ENCODE measurements at places on chromosomes 3 and 15.
A peak's percentile ranks its signal among the peaks of the same experiment; 100 is the strongest.

DNA sequence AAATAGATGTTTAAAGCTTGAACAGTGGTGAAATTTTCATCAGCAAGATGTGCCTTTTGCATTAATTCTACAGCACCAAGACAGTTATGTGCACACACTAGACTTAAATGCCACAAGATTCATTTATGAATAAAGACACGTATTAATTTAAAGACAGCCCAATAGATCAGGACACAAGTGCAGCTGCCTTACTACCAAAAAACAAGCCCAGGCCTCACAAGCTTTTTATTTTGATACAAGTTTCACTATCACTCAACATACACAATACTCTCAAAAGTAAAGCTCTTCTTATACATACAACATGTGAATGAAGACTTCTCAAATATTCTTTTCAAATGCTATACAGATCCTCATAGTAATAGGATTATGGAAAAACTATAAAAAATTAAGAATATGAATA, 2.4 kb downstream of the ACAP2 start:
- peaks cover 5% of the 10 kb centered on the region for H3K4me1 ChIP-seq
- no peak overlapping the region for H3K4me3 ChIP-seq
- no peaks in the 10 kb centered on the region for H3K36me3 ChIP-seq
- no peak overlapping the region for H3K27ac ChIP-seq
- H3K27me3 ChIP-seq: no peaks in the 10 kb centered on the region

GRCh38 chr15:39663704-39664250, 82.9 kb downstream of the THBS1 start:
- no peak overlapping the region for H3K4me3 ChIP-seq
- H3K27ac ChIP-seq: no peak overlapping the region
- H3K4me1 ChIP-seq: peaks cover 29% of the 10 kb centered on the region
- no peaks in the 10 kb centered on the region for H3K36me3 ChIP-seq
- no peak for DNase-seq
- no peaks in the 10 kb centered on the region for H3K27me3 ChIP-seq

DNA sequence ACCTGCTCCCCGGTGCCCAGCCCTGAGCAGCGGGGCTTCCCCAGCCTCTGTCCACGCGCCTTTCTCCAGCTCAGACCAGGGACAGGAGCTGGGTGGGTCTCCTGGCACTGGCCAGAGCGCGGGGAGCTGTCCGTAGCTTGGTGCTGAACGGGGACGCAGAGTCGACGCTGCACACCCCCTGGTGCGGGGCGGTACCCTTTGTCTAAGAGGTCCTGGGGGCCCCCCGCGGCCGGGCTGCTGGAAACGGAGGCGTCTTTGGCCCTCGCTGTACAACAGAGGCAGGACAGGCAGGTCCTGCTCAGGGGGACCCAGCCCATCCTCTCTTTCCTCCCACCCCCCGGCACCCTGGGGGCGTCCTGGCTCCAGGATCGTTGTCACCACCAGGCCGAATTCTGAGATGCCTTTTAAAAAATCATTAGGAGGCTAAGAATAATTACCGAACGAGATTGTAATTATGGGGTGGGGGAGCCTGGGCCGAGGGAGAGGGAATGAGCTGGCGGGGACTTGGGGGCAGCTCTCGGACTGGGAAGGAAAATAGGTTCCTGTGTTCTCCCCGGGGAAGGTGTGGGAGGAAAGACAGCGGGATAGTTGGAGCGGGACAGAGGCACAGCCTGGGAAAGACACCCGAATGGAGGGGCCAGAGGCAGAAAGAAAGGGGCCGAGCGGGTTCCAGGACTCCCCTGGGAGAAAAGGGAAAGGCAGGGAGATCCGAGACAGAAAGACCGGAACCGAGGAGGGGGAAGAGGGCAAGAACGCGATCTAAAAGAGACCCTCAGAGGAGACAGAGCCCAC, 4.1 kb upstream of the SKOR1 start:
- H3K27me3 ChIP-seq: peaks cover 63% of the 10 kb centered on the region
- H3K4me1 ChIP-seq: peaks cover 5% of the 10 kb centered on the region
- H3K27ac ChIP-seq: no peak overlapping the region
- no peak for DNase-seq

DNA sequence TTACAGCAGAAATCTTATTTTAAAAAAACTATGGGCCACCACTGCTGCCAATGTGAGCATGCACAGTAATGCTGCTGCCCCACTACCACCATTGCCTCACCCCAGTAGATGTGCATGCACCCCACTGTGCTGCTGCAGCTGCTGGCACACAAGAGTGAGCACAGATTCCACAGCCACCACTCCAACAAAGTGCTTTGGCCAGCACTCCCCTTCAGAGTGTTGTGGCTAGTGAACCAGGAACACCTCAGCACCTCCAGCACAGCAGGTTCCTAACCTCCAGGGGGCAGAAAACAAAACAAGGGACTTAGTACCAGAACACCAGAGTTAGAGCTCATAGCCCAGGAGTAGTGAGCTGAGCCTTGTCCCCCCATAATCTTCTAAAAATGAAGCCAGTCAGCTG, 629.6 kb downstream of the PYDC2 start:
- no peaks in the 10 kb centered on the region for H3K36me3 ChIP-seq
- no peak for DNase-seq

GRCh38 chr3:58659051-58659675, 7.4 kb downstream of the FAM3D start:
- H3K36me3 ChIP-seq: no peaks in the 10 kb centered on the region
- H3K4me1 ChIP-seq: no peaks in the 10 kb centered on the region
- no peak for DNase-seq
- peaks cover 1% of the 10 kb centered on the region for H3K27me3 ChIP-seq
- H3K27ac ChIP-seq: no peak overlapping the region

DNA sequence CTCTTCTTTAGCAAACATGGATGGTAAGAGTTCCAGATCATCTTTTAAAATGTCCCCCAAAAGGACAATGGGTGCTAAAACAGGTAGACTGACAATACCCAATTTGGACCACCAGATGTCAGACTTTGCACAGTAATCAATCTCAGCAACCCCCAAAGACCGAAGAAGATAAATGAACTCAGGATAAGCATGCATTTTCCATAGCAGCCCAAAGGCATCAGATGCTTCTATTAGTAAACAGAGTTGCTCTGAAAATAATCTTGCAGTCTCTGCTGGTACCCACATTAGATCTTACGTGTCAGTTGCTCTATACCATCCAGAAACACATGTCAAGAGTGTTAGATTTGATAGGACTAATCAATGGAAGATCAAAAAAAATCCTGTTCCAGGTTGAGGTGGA, 20.6 kb downstream of the MYH15 start:
- DNase-seq: peak; percentile 64
- peaks cover 2% of the 10 kb centered on the region for H3K36me3 ChIP-seq
- no peaks in the 10 kb centered on the region for H3K27me3 ChIP-seq
- H3K4me3 ChIP-seq: no peak overlapping the region
- H3K27ac ChIP-seq: no peak overlapping the region

GRCh38 chr15:68897016-68897415, 33.3 kb upstream of the SPESP1 start:
- no peak for DNase-seq
- H3K27me3 ChIP-seq: peaks cover 3% of the 10 kb centered on the region
- no peaks in the 10 kb centered on the region for H3K36me3 ChIP-seq
- H3K27ac ChIP-seq: no peak overlapping the region
- H3K4me1 ChIP-seq: no peaks in the 10 kb centered on the region

DNA sequence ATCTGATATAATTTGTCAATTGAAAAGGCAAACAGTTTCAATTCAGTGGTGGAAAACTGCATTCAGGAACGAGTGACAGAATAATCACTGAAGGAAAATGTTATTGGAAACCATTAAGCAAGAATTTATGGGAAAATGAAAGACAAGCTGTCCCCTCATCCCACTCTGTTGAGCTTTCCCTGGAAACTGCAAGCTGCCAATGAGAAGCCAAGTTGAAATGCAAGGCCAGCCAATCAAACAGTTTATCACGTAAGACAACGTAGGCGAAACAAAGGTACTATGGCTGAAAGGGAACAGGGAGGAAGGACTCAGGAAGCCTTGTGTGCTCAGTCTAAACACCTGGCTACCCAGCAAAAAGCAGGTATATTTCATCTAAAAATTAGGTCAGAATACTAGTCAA, 187.9 kb upstream of the ATP10A start:
- H3K4me1 ChIP-seq: no peaks in the 10 kb centered on the region
- H3K36me3 ChIP-seq: no peaks in the 10 kb centered on the region
- no peak overlapping the region for H3K27ac ChIP-seq
- no peak overlapping the region for H3K4me3 ChIP-seq
- no peak for DNase-seq

- no peak for DNase-seq
- no peak overlapping the region for H3K27ac ChIP-seq
- H3K4me3 ChIP-seq: no peak overlapping the region
- no peaks in the 10 kb centered on the region for H3K27me3 ChIP-seq
Observed at GRCh38 chr15:74315626-74316025, 51.8 kb downstream of the CYP11A1 start.

DNA sequence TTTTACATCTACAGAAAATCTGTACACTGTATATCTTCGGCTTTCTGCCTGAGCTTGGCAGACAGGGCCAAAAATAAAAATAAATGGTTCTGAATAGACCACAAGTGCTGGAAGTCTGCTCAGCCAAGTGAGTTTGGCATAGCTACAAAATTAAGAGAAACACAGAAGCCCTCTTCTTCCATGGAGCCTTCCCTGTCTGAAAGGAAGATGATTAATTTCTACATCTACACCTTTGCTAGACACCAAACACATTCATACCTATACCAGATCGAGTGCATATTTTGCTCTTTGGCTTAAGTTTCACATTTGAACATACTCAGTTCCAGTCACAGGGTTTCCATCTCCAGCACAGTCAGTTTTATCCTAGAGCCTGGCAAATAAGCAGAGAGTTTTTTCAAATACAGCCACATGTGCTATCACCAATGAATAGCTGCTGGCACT, 224.6 kb downstream of the GREM1 start:
- no peaks in the 10 kb centered on the region for H3K27me3 ChIP-seq
- no peak for DNase-seq
- H3K4me3 ChIP-seq: no peak overlapping the region
- no peaks in the 10 kb centered on the region for H3K4me1 ChIP-seq
- no peaks in the 10 kb centered on the region for H3K36me3 ChIP-seq
- no peak overlapping the region for H3K27ac ChIP-seq

DNA sequence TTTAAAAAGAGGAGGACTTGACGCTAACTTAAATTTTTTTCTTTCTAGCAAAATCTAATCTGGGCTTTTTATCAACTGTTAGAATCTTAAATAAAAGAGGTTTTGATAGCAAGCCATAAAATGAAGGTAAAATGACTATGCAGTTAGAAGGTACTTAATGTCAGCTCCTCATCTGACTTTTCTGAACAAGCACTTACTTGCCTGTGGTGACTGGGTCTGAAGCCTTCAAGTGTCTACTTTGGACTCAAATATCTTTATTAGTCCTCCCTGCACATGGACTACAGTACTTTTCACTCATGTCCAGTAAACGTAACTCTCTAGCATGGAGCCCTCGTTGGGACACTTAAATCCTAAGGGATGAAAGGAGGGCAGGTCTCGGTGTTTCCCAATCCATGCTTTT, 135.9 kb downstream of the P2RY1 start:
- no peaks in the 10 kb centered on the region for H3K4me1 ChIP-seq
- no peak overlapping the region for H3K4me3 ChIP-seq
- H3K27ac ChIP-seq: no peak overlapping the region
- no peaks in the 10 kb centered on the region for H3K36me3 ChIP-seq
- no peak for DNase-seq

- no peaks in the 10 kb centered on the region for H3K36me3 ChIP-seq
- no peak overlapping the region for H3K27ac ChIP-seq
- no peak overlapping the region for H3K4me3 ChIP-seq
- H3K27me3 ChIP-seq: no peaks in the 10 kb centered on the region
- no peaks in the 10 kb centered on the region for H3K4me1 ChIP-seq
- DNase-seq: no peak
Observed at GRCh38 chr3:106160396-106160795, 291.6 kb upstream of the CBLB start.

DNA sequence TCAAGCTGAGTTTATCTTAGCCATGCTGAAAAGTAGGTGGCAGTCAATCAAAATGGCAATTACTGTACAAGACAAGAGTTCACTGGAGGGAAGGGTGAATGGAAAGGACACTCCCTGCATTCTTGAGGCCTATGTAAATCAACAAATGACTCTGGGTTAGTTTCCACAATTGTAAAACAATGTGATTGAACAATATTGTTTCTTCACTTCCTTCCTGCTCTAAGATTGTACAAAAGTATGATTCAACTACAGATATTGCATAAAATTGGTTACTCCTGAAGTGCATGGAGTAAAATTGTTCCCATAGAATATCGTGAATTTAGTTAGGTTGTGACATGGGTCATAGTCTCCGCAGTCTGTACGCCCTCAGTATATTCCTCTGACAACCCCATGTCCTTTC, 277.6 kb downstream of the LPP start:
- no peaks in the 10 kb centered on the region for H3K36me3 ChIP-seq
- no peak overlapping the region for H3K4me3 ChIP-seq
- no peak for DNase-seq
- peaks cover 5% of the 10 kb centered on the region for H3K4me1 ChIP-seq
- H3K27ac ChIP-seq: no peak overlapping the region
- H3K27me3 ChIP-seq: no peaks in the 10 kb centered on the region

- H3K27ac ChIP-seq: no peak overlapping the region
- H3K36me3 ChIP-seq: no peaks in the 10 kb centered on the region
- peaks cover 25% of the 10 kb centered on the region for H3K4me1 ChIP-seq
- no peaks in the 10 kb centered on the region for H3K27me3 ChIP-seq
Observed at GRCh38 chr3:13009132-13009945, 63.9 kb downstream of the IQSEC1 start.

DNA sequence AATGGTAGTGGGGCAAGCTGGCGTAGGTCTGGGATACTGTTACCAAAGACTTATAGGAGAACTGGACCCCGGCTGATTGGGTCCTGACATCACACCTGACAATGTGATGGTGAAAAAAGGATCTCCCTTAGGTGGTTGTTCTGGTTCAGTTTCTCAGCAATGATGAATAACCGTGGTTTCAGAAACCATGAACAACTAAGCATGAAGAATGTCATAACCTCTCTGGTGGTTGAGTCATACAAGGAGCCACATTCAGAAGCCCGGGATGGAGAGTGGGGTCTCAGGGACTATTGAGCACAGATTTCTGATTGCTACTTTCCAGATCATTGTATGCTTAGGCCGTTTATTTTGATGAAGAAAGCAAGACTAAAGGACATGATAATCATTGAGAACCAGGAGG, 17.4 kb downstream of the GPR160 start:
- H3K36me3 ChIP-seq: no peaks in the 10 kb centered on the region
- no peak for DNase-seq
- no peaks in the 10 kb centered on the region for H3K4me1 ChIP-seq
- no peak overlapping the region for H3K27ac ChIP-seq
- H3K4me3 ChIP-seq: no peak overlapping the region

DNA sequence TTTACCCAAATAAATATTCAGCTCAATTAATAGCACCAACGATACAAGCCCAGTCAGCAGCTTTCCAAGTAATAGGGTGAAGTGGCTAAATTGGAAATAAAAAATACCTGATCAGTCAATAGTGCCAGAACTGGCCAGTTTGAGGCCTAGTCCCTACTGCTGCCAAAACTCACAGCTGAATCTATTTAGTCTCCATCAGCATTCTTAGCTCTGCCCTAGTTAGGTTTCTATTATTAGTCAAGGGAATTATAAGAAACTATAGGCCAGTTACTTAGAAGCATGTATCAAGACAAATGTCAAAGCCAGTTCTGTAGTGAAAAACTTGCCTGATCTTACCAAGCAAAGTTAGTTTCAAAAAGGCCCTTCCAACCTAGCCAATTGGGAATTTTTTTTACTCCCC, 146.2 kb upstream of the ZBTB20 start:
- no peaks in the 10 kb centered on the region for H3K4me1 ChIP-seq
- DNase-seq: no peak
- H3K4me3 ChIP-seq: no peak overlapping the region
- no peaks in the 10 kb centered on the region for H3K36me3 ChIP-seq
